ENCODE measurements at places on chromosomes 3 and 15.

GRCh38 chr3:71436337-71436736 is 147.2 kb downstream of the FOXP1 start:
- no peak for DNase-seq

GRCh38 chr15:65948383-65948782 is 79.1 kb downstream of the RAB11A start:
- DNase-seq, result no peak

- DNase-seq, result no peak
These were observed 14.5 kb downstream of the C3orf20 start for GRCh38 chr3:14689247-14689980.

- no peak for DNase-seq
These were observed 31.0 kb downstream of the ACAP2 start for GRCh38 chr3:195411836-195412235.

DNA sequence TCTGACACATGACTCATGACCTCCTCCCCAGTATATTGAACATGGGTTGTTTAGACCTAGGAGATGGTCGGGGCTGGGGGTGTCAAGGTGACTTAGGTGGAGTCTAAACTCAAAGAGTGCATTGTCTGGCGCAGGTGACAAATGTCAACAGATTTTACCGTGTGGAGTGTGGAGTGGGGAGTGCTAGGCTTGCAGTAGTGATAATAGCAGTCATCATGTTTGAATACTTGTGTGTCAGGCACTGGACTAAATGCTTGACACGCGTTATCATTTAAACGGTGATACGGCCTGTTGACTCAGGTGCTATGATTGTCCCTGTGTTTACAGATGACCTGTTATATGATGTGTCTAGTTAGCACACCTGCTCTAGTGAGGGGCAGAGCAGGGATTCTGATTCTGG is 30.8 kb downstream of the MUC20 start:
- DNase-seq, result no peak

- no peak for DNase-seq
These were observed 196.3 kb upstream of the ALCAM start for GRCh38 chr3:105170423-105170822.

GRCh38 chr3:141115789-141116541 is 64.8 kb downstream of the SPSB4 start:
- no peak for DNase-seq

DNA sequence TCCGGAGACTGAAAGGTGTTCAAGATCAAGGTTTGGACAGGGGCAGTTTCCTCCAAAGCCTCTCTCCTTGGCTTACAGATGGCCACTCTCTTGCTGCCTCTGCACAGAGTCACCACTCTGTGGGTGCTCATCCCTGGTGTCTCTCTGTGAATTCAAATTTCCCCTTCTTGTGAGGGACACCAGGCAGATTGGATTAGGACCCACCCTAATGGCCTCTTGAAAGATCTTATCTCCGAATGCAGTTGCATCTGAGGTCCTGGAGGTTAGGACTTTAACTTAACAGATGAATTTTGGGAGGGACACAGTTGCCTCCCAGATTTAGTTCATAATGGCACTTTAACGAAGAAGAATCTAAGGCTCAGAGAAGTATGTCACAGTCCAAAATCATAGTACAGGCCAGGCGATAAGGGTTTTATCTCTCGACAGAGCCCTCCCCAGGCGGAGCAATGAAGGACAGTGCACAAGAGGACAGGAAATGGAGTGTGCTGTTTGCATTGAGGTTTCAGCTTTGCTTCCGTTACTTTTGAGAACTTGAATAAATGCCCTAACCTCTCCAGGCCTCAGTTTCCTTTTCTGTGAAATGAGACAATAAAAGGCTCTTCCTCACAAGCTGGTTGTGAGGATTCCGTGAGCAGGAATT is 38.9 kb upstream of the KIF23 start:
- DNase-seq, result no peak

GRCh38 chr3:168476360-168476980 is 380.7 kb upstream of the GOLIM4 start:
- DNase-seq, result no peak

DNA sequence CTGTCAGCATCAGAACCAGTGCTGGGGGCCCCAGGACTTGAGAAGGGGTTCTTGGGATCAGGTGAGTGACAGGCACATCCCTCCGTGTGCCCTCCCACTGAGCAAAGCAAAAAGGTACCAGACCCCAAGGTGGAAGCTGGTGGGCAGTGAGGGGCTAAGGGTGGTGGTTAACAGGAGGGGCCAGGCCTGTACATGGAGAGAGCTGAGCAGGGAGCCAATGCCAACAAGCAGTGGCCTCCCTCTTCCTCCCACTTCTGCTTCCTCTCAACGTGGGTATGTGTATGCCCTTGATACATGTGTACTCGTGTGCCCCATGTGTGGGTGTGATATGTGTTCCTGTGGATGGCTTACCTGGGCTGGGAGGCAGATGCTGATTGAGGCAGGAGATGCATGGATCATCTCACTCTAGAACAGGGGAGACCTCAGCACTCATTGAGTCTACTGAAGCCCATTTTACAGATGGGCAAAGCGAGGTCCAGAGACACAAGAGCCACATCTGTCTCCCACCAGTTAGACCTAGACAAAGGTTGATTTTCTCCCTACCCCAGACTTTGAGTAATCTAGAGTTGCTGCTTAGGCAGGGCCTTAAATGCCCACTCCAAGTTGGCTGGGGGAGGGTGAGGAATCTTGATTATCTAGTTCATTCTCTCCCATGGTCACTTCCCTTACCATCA is 945 bp downstream of the VIPR1 start:
- DNase-seq, result no peak

- no peak for DNase-seq
These were observed 46.0 kb downstream of the GALK2 start for GRCh38 chr15:49215768-49216739.

DNA sequence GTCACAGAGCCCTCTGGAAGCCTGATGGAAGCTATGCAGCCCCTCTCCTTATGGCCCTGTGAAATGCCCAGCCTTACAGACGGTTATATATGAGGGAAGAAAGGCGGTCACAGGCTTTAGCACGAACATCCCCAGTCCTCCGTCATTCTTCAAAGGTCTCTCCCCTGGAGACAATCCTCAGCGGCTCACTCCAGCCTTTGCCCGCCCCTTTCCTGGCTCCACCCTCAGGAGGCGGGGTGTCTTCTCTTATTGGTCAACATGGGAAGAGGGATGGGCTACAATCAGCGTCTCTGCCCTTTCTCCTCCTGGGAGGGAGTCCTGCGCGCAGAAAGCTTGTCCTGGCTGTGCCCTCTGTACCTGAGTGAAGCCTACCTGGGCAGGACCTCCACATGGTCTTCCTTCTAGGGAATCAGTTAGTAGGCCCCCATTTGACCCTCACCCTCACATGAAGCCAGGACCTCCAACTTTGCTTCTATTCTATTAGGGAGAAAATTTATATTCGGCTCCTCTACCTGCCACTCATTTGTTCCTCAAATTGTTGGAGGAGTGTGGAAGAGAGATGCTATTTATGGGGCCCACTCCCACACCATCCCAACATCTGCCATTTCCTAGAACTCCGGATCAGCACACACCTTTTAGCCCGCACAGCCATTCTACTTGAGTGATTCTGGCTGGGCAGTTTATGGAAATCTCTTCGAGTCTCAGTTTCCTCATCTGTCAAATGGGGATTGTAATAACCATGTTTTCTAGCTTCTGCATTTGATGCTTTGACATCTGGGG is 112.9 kb upstream of the SLC6A11 start:
- DNase-seq, result no peak

DNA sequence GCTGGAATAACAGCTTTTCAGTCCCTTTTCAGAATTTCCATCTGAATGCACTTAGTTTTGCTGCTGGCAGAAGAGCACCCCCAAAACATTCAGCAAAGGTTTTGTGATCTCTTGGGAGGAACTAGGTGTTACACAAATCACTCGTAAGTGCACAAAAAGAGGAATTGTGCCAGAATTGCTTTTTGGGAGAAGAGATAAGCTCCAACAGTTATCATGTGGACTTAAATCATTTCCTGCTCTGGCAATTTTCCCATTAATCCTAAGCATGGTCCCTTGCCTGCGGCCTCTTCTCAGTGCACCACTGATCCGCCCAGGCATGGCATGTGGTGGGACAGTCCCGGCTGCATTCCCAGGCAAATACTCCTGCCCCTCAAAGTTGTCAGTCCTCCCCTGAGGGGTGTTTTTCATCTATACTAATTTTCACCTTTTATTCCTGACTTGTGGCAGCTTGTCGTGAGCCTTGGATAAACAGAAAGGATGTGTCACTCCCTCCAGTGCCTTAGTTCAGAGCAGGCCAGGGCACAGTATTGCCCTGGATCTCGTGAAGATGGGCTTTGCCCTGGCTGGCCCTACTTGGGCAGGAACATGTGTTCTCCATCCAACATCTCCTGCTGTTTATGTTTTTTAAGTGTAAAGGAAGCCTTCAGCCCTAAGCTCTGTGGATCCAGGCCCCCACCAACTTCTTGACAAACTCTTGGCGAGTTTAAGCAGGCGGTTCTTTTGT is 44.6 kb upstream of the VILL start:
- no peak for DNase-seq

- no peak for DNase-seq
These were observed 199.3 kb upstream of the UMPS start for GRCh38 chr3:124530916-124531315.

GRCh38 chr3:69647511-69648110 is 91.7 kb upstream of the MITF start:
- no peak for DNase-seq

- no peak for DNase-seq
These were observed 737.7 kb upstream of the ALCAM start for GRCh38 chr3:104629038-104629437.

DNA sequence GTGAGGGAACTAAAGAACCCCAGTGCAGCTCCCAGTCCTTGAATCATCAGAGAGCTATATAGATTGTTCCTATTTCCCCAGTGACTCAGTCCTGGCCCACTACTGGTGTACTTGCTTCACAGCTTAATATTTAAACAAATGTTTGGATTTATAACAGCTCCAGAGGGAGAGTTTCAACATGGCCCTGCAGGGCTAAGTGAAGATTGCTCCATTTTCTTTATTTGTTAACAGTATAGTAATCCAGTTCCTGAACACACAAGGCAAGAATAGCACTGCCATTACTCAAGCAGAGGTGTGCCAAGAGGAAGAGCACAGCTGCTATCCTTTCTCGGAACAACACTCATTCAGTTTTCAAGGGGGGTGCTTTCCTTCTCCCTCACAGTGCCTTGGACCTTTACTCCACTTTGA is 6.5 kb downstream of the SQOR start:
- peak; percentile 23 for DNase-seq

DNA sequence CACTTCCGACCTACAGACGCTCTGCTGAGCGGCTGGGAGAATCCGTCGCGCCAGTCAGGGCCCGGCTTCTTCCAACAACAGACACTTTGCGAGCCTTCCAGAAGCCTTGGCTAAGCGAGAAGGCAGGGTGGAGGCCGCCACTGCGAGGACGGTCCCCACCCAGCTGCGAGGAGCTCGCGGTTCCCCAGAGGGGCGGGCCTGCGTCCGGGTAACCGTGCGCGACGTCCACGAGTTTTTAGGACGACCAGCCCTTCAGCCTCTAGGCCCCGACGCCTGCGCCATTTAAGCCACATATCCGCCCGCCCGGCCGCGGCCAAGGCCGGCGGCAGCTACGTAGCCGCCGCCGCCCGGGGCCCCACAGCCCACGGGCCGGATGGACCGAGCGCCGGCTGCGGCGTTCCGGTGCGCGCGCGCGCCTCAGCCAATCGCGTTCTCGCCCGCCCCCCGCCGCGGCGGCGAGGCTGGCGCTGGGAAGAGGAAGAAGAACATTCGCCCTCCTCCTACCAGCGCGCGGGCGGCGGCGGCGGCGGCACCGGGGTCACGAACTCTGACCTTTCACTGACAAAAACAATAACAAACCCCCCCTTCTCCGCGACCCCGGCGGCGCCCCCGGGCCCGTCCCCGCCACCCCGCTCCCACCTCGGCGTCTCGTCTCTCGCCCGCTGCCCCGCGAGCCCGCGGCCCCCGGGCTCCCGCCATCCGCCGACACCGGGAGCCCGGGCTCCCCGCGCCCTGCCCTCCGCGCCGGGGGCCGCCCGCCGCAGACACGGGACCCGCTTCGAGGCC is at the start of gene NR2C2:
NR2C2 (plus strand) TSS at position 484 of the 786 bp plus-strand sequence. CDS start 56,332 bp downstream, outside the sequence.
- peak; percentile 81 for DNase-seq

- DNase-seq, result no peak
These were observed 325.4 kb upstream of the ONECUT1 start for GRCh38 chr15:53115563-53115962.

DNA sequence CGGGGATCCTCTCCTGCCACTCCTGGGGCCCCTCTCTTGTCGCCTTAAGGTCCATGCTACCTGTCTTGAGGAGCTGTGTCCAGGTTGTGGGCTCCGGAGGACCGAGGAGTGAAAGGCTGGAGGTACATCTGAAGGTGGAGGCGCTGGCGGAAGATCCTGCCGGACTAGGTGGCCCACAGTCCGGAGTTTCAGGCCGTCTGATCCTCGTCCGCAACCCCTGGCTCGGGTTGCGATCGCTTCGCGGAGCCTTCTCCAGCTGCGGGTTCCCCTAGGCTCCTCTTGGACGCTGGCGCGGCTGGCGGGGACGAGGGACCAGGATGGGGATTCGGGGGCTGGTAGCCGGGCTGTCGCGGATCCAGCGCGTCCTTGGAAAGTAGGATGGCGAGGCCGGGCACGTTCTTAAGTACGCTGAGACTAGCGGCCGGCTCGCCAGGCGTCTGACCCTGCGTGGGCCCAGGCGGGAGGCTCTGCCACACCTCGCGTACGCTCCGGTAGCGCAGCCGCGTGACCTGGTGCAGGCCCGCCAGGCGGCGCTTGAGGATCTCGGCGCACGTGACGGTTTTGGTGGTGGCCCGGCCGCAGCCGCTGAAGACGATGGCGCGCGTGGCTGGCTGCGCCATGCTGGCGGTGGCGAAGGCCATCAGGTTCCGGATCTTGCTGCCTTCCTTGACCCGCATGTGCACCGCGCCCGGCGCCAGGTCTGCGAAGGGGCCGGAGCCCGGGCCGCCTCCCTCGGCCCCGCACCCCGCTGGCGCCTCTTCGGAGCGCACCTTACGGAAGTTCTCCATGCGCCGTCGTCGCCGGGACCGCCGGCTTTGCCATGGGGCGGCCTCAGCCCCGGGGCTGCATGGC is 550 bp downstream of the RPP25 start:
- DNase-seq, result peak; percentile 49

GRCh38 chr15:92944946-92945521 is 44.9 kb downstream of the CHD2 start:
- DNase-seq, result no peak
